Natural killer cell treated with Interleukin-12 subunit alpha and Interleukin-12 subunit beta and Interleukin-15 and Interleukin-18, amount 100 ng/mL, for 72 hours (primary cell): ENCODE measurements at places on chromosomes 3 and 15. TPM values are rescaled to one million over a fixed set of nuclear protein-coding genes. Genes with fewer than 3 reads are reported as not detected.

DNA sequence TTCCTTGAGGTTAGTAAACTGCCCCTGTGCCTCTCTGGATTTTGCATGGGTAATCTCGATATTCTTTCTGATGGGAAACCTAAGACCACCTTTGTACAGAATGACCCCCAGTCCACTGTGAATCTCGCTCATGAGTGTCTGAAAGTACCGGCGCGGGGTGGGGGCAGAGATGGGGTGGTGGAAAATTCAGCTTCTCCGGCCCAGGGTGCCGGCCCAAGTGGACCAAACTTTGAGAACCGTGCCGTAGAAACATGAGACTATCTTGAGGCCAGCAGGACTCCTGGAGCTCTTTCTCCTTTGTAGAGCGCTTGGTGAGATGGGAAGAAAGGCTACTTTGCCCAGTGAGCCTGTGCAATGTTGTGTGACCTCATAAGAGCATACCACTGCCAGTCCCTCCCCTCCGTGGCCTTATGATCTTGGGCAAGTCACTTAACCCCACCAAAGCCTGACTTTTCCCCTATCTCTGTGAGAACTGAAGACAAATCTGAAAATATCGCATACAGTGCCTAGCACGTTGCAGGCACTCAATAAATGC is 40.4 kb upstream of the VEPH1 start:
- DNase-seq, result no peak

Gene EIF2A
- 98.0 TPM for total RNA-seq

- no peak for DNase-seq
These were observed 35.2 kb downstream of the HMCES start for GRCh38 chr3:129313665-129314385.

Gene DZIP3
- total RNA-seq, result 10.1 TPM

Gene CTXN2
- not detected for total RNA-seq

DNA sequence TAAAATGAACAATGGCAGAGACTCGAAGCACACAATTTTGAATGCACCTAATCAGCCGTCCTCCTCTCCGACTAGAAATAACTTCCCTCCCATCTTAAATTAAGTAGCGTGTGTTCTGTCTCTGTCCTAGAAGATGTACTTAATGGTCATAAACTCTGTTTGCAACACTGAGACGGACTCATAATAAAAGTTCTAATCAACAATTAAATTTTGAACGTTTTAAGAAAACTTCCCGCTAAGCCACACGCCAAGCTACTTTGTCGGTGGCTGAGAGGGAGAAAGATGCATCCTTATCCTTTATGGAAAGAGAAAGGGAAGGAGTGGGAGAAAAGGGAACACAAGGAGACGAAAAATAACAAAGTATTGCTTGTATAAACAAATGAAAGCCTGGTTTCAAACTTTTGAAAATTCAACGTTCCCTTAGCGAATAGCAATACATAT is 989 bp downstream of the GNB4 start:
- no peak for DNase-seq

Gene UBA7
- 89.5 TPM for total RNA-seq

DNA sequence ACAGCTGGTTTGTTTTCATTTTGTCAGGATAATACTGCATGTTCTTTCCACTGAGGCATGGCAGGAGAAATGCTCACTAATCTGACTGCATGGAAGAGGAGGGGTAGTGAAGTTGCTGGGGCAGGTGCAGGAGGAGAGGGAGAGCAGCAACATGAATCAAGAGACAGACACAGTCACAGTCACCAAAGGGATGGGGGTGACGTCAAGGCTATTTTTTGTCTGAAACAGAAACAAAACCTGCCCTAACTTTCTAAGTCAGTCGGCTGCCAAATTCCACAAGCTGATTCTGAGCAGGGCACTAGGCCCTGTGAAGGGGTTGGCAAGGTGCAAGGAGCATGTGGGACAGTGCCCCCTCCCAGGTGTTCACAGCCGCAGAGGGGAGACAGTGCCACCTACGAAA is 186.6 kb upstream of the NSMCE3 start:
- no peak for DNase-seq
